ENCODE measurements at places on chromosomes 12 and 14. TPM values are rescaled to one million over a fixed set of nuclear protein-coding genes. Genes with fewer than 3 reads are reported as not detected.

- H3K27me3 ChIP-seq: no peaks in the 10 kb centered on the region
- H3K27ac ChIP-seq: peak overlapping the region; percentile 89
- H3K36me3 ChIP-seq: peaks cover 1% of the 10 kb centered on the region
Observed at GRCh38 chr14:92963301-92964123, 40.6 kb downstream of the CHGA start.

The RACGAP1 gene
- 23.9 TPM for total RNA-seq

- H3K36me3 ChIP-seq: no peaks in the 10 kb centered on the region
- no peak overlapping the region for H3K27ac ChIP-seq
- H3K4me3 ChIP-seq: no peak overlapping the region
Observed at GRCh38 chr12:31783996-31784645, 55.3 kb upstream of the AMN1 start.

DNA sequence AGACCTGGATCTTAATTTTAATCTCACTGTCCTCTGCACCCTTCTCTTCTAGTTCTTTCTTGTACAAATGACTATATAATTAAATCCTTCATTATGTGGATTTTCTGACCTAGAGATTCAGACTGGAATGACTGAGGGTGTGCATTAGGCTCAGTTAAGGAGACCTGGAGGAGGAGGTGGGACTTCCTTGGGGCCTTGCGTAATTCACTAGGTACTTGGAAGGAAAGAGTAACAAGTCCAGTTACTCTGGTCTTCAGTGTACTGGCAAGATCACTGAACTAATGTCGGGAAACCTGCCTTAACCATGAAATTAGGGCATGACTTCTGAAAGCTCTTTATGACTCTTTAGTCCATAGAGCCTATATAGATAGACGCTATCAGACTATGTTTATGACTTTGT lies 441.4 kb downstream of the EGLN3 start:
- DNase-seq: no peak
- H3K36me3 ChIP-seq: no peaks in the 10 kb centered on the region
- H3K4me1 ChIP-seq: peaks cover 7% of the 10 kb centered on the region
- no peak overlapping the region for H3K4me3 ChIP-seq

The KRT4 gene
- total RNA-seq: not detected

The RDH16 gene
- total RNA-seq: under 0.01 TPM

GRCh38 chr14:77276959-77277358 lies 6.0 kb upstream of the NGB start:
- no peak for DNase-seq
- H3K4me3 ChIP-seq: no peak overlapping the region
- peaks cover 53% of the 10 kb centered on the region for H3K36me3 ChIP-seq
- H3K27ac ChIP-seq: no peak overlapping the region
- H3K27me3 ChIP-seq: no peaks in the 10 kb centered on the region

GRCh38 chr12:123055281-123055766 lies 74.8 kb downstream of the ARL6IP4 start:
- no peaks in the 10 kb centered on the region for H3K27me3 ChIP-seq
- H3K36me3 ChIP-seq: no peaks in the 10 kb centered on the region
- DNase-seq: no peak

- H3K27me3 ChIP-seq: no peaks in the 10 kb centered on the region
- no peak overlapping the region for H3K27ac ChIP-seq
- no peaks in the 10 kb centered on the region for H3K4me1 ChIP-seq
Observed at GRCh38 chr12:131980263-131980662, 30.5 kb downstream of the EP400 start.

- H3K4me1 ChIP-seq: no peaks in the 10 kb centered on the region
- no peaks in the 10 kb centered on the region for H3K27me3 ChIP-seq
- peak overlapping the region; percentile 55 for H3K4me3 ChIP-seq
- peak overlapping the region; percentile 68 for H3K27ac ChIP-seq
- H3K36me3 ChIP-seq: no peaks in the 10 kb centered on the region
- DNase-seq: no peak
Observed at GRCh38 chr14:58151133-58152013, 640 bp downstream of the ARMH4 start.

GRCh38 chr12:101859664-101860607 lies 17.4 kb upstream of the DRAM1 start:
- H3K27ac ChIP-seq: no peak overlapping the region
- no peaks in the 10 kb centered on the region for H3K4me1 ChIP-seq
- H3K36me3 ChIP-seq: no peaks in the 10 kb centered on the region
- DNase-seq: no peak
- H3K4me3 ChIP-seq: no peak overlapping the region

GRCh38 chr12:101924618-101925017 lies 47.2 kb downstream of the DRAM1 start:
- H3K36me3 ChIP-seq: no peaks in the 10 kb centered on the region
- DNase-seq: no peak
- H3K4me3 ChIP-seq: no peak overlapping the region
- no peaks in the 10 kb centered on the region for H3K27me3 ChIP-seq

The TGFB3 gene
- 7.6 TPM for total RNA-seq

All from sigmoid colon (tissue), 7 donors.